ENCODE measurements at places on chromosomes 2 and 18.

GRCh38 chr2:64738026-64738425 is 84.3 kb upstream of the SERTAD2 start:
- no peak for DNase-seq

- peak; percentile 7 for DNase-seq
Measured at GRCh38 chr2:44358503-44358902, 2.8 kb downstream of the PREPL start.

DNA sequence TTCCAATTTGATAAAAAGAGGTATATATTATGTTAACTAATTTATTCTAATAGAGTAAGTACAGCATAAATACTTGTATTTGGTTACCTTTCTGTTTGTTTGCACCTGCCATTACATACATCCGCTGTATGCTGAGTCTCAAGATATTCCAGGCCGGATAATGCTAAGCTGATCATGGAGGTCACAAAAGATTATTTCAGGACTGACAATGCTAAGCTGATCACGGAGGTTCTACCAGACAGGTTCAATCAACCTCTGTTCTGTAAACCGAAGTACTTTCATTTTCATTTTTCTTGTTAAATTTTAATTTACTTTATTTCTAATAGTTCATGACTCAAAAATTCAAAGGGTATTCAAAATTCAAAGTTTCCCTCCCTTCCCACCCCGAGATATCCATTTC is 31.1 kb downstream of the PNO1 start:
- no peak for DNase-seq

DNA sequence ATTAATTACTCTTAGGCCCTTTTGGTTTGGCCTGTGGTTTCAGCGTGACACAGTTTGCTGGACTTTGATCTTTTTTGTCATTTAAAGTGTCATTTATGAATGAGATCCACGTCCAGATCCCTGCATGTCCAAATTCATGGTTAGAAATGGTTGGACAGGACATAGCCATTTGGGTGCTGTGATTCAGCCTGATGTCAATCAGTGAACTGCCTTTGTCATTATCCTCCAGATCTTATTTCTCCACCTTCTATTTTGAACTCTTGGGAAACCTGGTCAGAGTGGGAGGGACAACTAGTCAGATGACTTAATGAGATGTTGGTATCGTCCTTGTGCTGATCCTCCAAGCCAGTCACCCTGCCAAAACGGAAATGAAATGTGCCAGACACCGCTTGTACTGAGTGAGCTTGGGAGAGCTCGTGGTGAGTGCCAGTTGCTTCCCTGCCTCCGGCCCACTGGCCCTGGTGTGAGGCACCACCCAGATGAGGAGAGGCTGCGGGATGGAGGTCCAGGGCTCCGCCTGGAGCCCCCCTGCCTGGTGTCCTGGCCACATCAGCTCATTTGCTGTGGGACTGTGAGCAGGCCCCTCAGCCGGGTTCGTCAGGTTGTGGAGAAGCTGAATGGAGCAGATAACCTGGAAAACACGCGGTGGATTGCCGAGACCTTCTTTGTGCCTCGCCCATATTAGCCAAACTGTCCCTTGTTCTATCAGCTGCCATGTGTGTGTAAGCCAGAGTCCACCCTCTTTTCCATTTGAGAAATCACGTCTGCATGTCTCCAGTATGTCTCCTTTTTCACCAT is 70.1 kb downstream of the DGKD start:
- DNase-seq, result no peak

DNA sequence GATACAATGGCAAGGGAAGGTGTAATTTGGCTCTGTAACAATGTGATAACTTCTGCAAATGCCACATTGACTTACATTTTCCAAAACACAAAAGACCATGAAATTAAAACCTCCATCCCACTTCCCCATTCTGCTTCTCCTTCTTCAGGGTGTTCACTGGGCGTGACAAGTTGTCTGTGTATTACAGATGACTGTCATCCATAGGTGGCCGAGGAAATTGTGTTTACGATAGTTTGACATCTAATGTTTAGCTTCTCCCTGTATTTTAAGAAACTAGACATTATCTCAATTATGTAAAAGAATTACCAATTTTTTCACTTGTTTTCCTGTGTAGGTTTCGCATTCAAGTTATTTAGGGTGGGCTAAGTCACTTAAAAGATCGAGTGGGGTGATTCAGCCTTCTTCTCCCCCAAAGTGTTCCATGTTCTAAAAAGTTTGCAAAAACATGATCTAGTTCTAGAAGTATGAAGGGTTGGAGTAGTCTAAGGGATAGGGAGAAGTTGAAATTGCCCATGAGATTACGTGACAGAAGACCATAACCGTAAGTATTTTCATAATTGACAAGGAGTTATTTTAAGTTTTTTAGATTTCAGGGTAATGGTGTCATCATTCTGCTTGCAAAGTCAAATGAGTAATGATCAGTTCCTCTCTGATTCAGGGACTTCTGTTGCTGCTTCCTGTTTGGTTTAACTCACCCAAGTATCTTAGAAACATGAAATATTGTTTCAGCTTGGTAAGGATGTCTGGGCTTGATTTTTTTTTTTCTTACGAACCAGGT is 25.2 kb upstream of the CYTIP start:
- peak; percentile 13 for DNase-seq

DNA sequence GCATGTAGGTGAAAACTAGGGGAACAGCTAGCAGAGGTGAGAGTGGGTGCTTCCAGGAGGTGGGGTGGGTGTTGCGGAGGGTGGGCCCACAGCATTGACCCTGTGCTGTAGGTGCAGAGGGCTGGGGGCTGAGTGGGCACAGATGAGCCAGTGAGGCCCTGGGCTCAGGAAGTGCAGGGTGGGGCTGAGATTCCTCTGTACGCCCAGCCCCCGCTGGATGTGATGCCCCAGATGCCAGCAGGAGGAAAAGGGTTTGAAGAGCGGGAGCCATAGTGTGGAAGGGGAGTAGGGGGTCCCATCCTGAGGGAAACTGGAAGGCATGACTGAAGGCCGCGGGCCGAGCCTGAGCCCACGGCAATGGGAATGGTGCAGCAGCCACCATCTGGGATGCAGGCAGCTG is 14.1 kb upstream of the OTOS start:
- DNase-seq, result no peak

DNA sequence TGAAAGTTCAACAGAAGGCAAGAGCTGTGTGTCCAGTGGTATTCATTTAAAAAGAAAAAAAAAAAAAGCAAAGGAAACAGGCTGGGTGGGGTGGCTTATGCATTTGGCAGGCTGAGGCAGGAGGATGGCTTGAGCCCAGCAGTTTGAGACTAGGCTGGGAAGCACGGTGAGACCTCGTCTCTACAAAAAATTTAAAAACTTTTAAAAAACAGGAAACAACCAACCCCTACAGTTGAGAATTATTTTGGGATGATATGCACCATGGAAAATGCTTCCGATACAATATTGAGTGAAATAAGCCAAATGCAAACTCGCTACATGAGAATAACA is 31.2 kb downstream of the PTPN18 start:
- DNase-seq, result no peak

DNA sequence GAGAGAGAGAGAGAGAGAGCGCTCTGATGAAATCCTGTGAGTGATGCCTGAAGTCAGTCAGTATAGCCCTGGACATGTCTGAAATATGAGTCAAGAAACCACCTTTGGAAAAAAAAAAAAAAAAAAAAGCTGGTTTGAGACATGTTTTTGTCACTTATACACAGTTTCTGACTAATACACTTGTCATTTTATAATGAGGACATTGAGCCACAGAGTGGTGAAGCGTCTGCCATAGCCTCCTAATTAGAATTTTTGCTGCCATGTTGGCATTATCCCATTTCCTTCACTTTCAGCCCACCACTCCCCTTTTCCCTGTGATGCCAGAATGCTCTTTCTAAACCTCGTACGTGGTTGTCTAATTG is 15.7 kb upstream of the MYO3B start:
- DNase-seq, result peak; percentile 51

- DNase-seq, result no peak
Measured at GRCh38 chr2:203988500-203989260, 52.1 kb downstream of the ICOS start.

- DNase-seq, result no peak
Measured at GRCh38 chr18:8938817-8939216, 163.7 kb upstream of the NDUFV2 start.

GRCh38 chr2:66805016-66805865 is 370.3 kb downstream of the MEIS1 start:
- DNase-seq, result no peak

DNA sequence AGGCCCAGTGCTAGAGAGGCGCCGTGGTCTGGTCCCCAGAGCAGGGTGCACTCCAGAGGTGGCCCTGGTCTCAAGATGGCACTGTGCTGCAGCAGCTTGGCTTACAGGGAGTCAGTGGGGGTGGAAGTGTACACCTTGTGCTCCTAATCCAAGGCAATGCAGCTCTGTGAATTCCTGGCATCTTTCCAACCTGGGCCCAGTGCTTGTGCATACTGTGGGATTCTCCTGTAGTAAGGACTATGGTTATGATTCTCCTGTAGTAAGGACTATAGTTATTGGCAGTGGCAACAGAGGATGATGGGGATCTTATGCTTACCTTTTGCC is 616.7 kb upstream of the REG3G start:
- no peak for DNase-seq

- DNase-seq, result no peak
Measured at GRCh38 chr2:12554224-12555011, 162.3 kb upstream of the TRIB2 start.

DNA sequence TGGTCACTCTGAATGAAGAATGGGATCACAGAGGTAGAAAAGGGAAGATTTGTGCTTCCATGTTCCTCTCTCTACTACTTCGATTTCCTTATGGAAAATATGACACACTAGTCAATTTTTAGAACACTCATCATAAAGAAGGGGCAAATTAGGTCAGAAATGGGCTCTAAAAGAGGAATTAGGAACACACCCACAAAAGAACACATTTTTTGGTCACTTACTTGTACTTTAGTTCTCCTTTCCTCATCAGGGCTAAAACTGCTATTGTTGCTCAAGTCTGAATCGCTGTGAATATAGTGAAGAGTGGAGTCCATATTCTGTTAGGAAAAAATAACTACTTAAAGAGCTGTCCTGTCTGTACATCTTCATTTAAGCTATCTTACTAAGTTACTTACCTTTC is 52.6 kb downstream of the PPP4R1 start:
- no peak for DNase-seq

DNA sequence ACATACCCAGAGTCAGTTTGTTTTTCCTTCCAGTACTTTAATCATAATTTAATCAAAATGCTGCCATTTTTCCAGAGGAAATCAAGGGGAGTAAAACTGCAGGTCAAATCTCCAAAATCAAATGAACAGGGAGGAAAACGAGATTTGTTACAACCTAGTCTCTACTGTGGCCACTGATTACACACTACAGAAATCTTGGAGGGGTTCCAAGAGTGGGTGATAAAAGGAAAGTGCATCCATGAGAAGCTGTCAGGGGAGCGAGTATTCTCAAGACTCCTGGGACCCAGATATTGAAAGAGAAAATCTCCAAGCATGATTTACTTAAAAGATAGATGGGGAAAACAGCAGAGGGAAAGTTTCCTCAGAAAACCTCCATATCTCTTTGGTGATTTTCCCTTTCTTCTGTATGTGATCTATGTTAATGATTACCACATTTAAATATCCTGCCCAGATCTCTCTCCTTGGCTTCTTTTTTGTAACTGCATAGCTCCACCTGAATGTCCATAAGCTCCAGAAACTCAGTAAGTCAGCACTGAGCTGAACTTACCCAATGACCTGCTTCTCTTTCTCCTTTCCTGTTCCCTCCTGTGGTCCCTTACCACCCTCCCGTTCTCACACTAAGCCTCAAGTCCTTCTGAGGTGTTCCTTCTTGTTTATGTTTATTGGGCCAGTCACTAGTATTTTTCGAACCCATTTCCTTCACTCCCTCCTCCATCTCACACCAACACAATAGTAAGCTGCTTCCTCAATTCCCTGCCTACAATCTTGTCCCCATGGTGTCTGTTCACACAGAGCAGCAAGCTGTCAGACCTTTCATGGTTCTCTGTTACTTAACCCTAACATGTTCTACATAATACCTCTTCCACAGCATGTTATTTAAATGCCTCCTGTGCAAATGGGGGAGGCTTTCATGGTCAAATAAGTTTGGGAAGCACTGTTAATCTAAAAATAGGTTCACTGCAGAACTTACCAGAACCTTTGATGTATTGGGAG is 73.9 kb upstream of the TWSG1 start:
- no peak for DNase-seq

- DNase-seq, result no peak
Measured at GRCh38 chr18:75216212-75216910, 5.8 kb downstream of the TSHZ1 start.

GRCh38 chr2:240295256-240296103 is 140.0 kb upstream of the GPC1 start:
- DNase-seq, result no peak

DNA sequence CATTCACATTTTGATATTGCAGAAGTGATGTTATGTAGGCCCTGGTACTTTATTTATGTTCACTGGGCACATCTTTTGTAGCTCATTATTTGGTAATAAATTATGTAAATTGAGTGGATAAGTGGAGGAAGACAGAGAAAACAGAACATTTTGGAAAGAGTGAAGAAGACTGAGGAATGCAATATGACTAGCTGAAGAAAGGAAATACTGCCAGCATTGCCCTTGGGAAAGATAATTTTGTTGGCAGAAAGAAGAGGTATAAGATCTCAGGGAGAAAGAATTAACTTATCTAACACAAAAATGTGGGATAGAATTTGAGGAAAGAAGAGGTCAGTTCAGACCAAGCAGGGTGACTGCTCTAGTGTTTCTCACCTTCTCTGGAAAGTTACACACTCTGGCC is 118.8 kb downstream of the TTC27 start:
- no peak for DNase-seq

DNA sequence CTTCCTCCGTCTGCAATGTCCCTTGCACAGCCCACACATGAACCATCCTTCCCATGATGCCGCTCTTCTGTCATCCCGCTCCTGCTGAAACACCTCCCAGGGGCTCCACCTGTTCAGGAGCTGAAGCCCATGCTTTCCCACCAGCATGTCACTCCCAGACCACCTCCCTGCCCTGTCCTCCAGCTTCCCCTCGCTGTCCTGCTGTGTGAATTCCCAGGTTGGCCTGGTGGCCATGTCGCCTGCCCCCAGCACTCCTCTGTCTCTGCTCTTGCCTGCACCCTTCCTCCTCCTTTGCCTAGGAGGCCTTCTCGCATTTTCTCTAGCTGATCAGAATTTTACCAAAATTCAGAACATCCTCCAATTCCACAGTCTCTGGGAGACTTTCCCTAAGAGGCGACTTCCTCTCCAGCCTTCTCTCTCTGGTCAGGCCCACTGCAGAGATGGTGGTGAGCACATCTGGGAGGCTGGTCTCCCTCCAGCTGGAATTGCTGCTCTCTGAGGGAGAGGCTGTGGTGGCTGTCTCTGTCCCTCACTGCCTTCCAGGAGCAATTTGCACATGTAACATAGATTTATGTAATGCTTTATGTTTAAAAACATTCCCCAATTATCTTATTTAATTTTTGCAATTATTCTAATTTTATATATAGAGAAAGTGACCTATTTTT is 8.9 kb upstream of the IL1RL2 start:
- no peak for DNase-seq

DNA sequence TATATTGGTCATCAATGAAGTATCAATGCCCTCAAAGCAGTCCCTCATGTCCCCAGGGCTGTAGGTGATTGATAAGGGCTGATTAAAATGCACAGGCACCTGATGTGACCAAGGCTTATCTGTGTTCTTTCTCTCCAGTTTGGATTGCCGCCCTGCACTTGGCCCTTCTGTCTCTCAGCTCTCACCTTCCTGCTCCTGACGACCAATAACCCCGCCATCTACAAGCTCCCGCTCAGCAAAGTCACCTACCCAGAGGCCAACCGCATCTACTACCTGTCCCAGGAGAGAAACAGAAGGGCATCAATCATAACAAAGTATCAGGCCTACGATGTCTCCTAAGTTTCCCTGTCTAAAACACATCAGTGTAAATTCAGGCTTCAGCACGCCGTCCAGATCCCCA is 41.8 kb upstream of the SLC14A1 start:
- DNase-seq, result no peak

GRCh38 chr2:127578411-127578810 is 42.9 kb downstream of the MYO7B start:
- DNase-seq, result no peak
